ENCODE measurements at places on chromosomes 12 and 14.

DNA sequence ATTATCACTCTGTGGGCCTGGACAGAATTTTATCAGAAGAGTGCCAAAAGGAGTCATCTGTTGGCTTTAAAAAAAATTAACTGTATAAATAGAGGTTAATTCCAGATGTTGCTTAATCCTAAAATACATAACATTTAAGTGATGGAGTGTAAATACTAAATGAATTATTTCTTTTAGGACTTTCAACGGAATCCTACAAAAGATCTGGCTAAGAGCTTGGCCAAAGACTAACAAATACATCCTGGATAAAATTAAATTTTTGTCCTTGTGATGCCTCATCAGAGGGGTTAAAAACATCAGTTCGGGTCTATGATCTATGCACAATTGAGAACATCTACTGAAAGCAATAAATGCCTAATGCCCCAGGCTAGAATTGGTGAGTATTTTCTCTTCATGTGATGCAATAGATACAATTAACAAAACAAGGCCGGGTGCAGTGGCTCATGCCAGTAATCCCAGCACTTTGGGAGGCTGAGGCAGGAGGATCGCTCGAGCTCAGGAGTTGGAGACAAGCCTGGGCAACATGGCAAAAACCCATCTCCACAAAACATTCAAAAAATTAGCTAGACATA lies 49.8 kb upstream of the RAP1B start:
- no peaks in the 10 kb centered on the region for H3K36me3 ChIP-seq
- peaks cover 12% of the 10 kb centered on the region for H3K4me1 ChIP-seq
- peak overlapping the region; percentile 38 for H3K27ac ChIP-seq
- DNase-seq, result no peak
- H3K4me3 ChIP-seq, result no peak overlapping the region
- no peaks in the 10 kb centered on the region for H3K27me3 ChIP-seq

- H3K36me3 ChIP-seq, result no peaks in the 10 kb centered on the region
- H3K27me3 ChIP-seq, result no peaks in the 10 kb centered on the region
- H3K4me3 ChIP-seq, result no peak overlapping the region
- no peaks in the 10 kb centered on the region for H3K4me1 ChIP-seq
- DNase-seq, result no peak
Observed at GRCh38 chr12:50041062-50041860, 16.0 kb upstream of the RACGAP1 start.

- H3K36me3 ChIP-seq, result no peaks in the 10 kb centered on the region
- H3K4me3 ChIP-seq, result no peak overlapping the region
- no peaks in the 10 kb centered on the region for H3K27me3 ChIP-seq
- no peaks in the 10 kb centered on the region for H3K4me1 ChIP-seq
- no peak overlapping the region for H3K27ac ChIP-seq
Observed at GRCh38 chr12:132257206-132257954, 72.0 kb downstream of the GALNT9 start.

DNA sequence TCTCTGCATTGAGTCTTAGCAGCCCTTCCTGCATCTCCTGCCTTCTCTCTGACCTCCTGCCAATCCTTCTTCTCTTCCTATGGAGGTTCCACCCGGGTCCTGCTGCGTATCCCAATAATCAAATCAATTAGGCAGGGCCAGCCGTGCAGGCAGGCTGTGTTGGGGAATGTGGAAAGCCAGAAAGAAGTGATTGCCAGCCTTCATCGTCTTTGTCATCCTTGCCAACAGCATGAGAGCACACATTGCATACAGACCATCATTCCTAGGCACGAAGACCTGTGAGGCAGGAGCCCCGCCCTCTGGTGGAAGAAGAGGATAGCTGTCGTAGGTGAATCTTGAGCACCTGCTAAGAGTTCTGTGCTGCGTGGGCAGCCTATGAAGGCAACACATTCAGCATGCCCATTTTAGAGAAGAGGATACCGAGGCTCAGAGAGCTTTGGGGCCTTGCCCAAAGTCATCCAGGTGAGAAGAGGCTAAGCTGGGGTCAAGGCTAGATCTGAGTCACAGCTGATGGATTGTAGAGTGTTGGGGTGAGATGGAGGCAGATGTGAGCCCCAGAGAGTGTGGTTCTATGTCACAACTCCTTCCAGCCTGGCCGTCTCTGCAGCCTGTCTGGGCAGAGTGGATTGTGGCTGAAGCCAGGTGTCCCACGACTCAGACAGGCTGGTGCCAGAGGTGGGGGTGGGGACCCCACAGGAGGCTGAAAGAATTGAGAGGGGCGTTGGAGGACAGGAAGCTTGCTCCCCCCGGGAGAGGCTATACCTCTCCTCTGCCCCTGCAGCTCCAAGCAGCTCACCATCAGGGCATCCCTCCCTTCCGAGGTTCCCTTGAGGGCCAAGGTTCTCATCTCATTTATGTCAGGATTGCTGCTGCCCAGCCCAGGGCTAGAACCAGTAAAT lies 12.7 kb downstream of the C14orf132 start:
- no peaks in the 10 kb centered on the region for H3K27me3 ChIP-seq
- DNase-seq, result no peak
- no peak overlapping the region for H3K4me3 ChIP-seq
- no peak overlapping the region for H3K27ac ChIP-seq
- H3K4me1 ChIP-seq, result no peaks in the 10 kb centered on the region

DNA sequence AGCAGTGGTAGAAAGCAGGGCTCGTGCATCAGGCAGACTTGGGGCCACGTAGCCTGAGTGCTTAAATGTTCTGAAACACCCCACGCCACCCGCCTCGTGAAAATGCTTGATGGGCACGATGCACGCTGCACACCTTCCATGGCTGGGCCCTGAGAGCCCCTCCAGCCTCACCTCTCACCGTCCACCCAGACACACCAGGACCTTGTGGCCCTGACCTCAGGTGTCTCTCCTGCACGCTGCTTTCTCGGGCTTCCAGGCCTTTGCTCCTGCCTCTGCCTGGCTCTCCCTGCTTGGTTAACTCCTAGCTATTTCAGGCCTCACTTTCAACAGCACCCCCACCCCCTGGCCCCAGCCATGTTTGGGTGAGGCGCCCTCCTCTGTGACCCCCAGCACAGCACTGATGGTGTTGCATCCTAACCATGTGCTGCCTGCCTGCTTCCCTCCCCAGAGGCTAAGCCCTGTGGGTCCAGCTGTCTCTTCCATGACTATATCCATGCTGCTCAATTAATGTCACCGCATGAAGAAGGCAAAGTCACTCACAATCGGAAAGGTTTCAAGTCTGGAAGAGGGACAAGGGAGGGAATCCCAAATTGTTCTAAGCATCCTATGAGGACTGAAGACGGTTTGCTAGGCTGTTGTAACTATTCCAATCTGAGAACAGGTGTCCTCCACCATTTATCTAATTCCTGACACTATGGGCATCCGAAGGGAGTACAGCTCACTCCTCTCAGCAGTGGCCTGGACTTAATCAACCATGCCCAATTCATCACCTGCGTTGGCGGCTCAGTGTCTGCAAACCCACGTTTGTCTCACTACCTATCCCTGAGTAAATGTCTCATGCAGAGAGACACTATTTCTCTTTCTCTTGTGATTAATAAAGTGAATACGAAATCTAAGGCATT lies 82.2 kb downstream of the CCDC88C start:
- peaks cover 56% of the 10 kb centered on the region for H3K36me3 ChIP-seq
- peaks cover 25% of the 10 kb centered on the region for H3K4me1 ChIP-seq
- H3K27me3 ChIP-seq, result no peaks in the 10 kb centered on the region
- H3K4me3 ChIP-seq, result no peak overlapping the region
- no peak for DNase-seq

- H3K27ac ChIP-seq, result no peak overlapping the region
- no peak overlapping the region for H3K4me3 ChIP-seq
- DNase-seq, result no peak
- no peaks in the 10 kb centered on the region for H3K27me3 ChIP-seq
- no peaks in the 10 kb centered on the region for H3K4me1 ChIP-seq
Observed at GRCh38 chr12:60394665-60395064, 798.8 kb downstream of the SLC16A7 start.

GRCh38 chr12:124878795-124879516 lies 15.3 kb upstream of the SCARB1 start:
- H3K4me1 ChIP-seq, result no peaks in the 10 kb centered on the region
- no peaks in the 10 kb centered on the region for H3K36me3 ChIP-seq
- H3K4me3 ChIP-seq, result no peak overlapping the region
- DNase-seq, result no peak
- no peak overlapping the region for H3K27ac ChIP-seq

- H3K27me3 ChIP-seq, result no peaks in the 10 kb centered on the region
- no peak for DNase-seq
- no peaks in the 10 kb centered on the region for H3K36me3 ChIP-seq
- H3K27ac ChIP-seq, result no peak overlapping the region
- no peak overlapping the region for H3K4me3 ChIP-seq
Observed at GRCh38 chr12:62805517-62805916, 129.4 kb downstream of the PPM1H start.

DNA sequence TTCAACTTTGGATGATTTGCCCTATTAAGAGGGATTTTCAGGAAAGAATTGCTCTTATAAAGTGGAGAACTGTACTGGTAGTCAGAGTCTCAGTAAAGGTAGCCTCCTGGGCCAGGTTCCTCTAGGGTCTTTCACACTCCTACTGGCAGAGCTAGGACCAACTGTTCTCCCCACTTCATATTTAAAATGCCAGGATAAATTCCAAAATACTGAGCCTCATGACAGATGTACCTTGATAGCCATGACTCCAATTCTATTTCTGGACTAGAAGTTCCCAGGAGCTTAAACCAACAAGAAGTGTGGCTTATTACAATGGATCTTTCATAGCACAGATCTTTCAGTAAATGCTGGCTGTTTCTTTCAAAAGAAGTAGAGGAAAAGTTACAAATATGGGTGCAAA lies 126.5 kb downstream of the C12orf75 start:
- no peaks in the 10 kb centered on the region for H3K4me1 ChIP-seq
- H3K36me3 ChIP-seq, result no peaks in the 10 kb centered on the region
- no peak overlapping the region for H3K4me3 ChIP-seq

- peaks cover 6% of the 10 kb centered on the region for H3K4me1 ChIP-seq
- peak; percentile 96 for DNase-seq
- no peaks in the 10 kb centered on the region for H3K36me3 ChIP-seq
Observed at GRCh38 chr14:67599698-67600561, at the start of gene PIGH. Gene PIGH, minus strand, starts transcription at chr14:67600268. Its CDS starts 65 bp downstream, at chr14:67600203.

GRCh38 chr14:71324767-71325272 lies 417.6 kb downstream of the PCNX1 start:
- no peak for DNase-seq
- no peak overlapping the region for H3K4me3 ChIP-seq
- no peaks in the 10 kb centered on the region for H3K27me3 ChIP-seq
- no peaks in the 10 kb centered on the region for H3K36me3 ChIP-seq
- H3K4me1 ChIP-seq, result peaks cover 15% of the 10 kb centered on the region
